ENCODE measurements at places on chromosomes 7 and 10. TPM values are rescaled to one million over a fixed set of nuclear protein-coding genes. Genes with fewer than 3 reads are reported as not detected.

WNT8B gene
- not detected for total RNA-seq

SPDYE8 gene
- total RNA-seq = not detected

CLCN1 gene
- 0.13 TPM for total RNA-seq

GJD4 gene
- total RNA-seq = not detected

PLEKHS1 gene
- total RNA-seq = not detected

HYCC1 gene
- total RNA-seq = 24.6 TPM

CCDC71L gene
- 5.6 TPM for total RNA-seq

EPHA1 gene
- 64.5 TPM for total RNA-seq

All from esophagus squamous epithelium (tissue), 5 donors.